ENCODE measurements at places on chromosomes 5 and 9.
A peak's percentile ranks its signal among the peaks of the same experiment; 100 is the strongest.

DNA sequence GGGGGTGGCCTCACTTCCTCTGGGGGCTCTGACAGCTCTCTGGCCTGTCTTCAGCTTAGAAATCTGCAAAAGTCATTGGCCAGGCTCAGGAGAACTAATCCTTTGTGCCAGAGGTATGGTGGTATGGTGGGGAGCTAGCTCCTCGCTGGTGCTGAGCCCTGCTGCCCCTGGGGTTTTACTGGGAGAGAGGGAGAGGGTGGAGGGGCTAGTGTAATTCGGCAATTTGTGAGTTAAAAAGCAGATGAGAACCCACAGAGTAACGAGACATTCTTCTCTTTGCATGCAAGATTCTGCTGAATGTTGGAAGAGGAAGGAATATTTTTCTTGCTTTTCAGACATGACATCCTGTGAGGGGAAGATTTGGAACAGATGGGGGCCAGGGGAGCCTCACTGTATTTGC is 65.5 kb upstream of the SPRY4 start:
- DNase-seq = no peak

GRCh38 chr5:118236108-118236849 is 752.1 kb downstream of the DTWD2 start:
- no peak for DNase-seq

DNA sequence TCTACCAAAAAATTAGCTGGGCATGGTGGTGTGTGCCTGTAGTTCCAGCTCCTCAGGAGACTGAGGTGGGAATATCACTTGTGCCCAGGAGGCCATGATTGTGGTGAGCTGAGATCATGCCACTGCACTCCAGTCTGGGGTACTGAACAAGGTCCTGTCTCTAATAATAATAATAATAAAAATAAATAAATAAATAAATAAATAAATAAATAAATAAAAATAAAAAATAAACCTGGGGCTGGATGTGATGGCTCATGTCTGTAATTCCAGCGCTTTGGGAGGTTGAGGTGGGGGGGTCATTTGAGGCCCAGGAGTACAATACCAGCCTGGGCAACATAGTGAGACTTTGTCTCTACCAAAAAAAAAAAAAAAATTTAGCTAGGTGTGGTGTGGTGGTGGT is 113.7 kb downstream of the ARHGEF28 start:
- DNase-seq = no peak

DNA sequence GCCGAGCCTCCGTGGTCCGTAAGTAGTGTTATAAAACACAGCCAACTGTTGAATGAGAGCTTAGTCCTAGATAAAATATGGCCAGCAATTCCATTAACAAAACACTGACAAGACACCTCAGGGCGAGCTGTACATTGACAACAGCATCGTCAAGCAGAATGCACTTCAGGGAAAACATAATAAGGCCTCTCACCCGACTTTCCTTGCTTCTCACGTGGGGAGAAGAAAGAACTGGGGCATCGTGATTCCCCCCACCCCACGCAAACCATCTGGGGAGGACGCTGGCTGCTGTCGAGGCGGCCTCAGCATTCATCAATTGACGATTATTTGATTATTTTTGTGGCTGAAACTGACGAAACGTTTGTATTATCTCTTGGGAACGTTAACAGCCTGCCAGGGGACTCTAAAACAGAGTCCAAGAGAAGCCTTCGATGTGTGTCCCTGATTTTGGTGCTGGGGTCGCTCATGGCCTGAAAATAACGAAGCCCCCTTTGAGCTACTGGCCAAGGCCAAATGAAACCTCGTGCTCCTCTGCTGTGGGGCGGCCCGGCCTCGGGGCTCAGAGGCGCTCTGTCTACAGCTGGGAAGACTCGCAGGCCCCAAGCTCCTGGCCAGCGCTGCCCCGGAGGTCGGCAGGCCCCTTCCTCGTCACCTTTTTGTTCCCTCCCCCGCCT is 464 bp downstream of the GDF9 start:
- DNase-seq = no peak

DNA sequence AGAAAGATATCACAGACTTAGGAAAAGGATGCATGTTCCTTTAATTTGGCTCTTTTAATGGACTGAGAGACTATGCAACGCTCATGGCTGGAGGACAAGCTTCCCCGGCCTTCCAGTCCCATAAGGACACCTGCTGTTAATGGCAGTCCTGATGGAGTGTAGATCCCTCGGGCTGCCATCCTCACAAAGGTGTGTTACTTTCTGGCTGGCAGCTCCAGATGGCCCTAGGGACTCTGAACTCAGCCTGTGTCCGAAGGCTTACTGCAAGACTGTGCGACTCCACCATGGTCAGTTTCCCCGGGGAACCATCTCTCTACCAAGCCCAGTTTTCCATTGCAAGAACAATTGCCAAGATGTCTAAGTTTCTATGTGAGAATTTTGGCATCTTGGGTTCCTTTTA is 25.5 kb upstream of the KCNIP1 start:
- no peak for DNase-seq

DNA sequence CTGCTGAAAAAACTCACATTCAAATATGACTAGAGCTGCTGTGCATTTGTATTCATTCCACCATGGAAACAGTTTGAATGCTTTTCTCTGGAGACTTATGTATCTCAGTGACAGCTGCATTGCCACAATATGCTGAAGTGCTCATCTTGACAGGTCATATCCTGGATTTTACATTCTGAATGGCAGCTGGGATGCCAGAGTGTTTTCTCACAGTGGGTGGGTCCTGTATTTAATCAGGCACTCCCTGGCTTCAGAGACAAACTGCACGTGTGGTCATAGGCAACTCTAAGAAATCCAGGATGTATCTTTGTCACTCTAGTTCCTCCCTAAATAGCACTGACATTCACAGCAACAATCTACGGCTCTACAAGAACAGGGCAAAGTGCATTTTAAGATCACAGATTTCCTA is 75.6 kb downstream of the ST8SIA4 start:
- DNase-seq = no peak

DNA sequence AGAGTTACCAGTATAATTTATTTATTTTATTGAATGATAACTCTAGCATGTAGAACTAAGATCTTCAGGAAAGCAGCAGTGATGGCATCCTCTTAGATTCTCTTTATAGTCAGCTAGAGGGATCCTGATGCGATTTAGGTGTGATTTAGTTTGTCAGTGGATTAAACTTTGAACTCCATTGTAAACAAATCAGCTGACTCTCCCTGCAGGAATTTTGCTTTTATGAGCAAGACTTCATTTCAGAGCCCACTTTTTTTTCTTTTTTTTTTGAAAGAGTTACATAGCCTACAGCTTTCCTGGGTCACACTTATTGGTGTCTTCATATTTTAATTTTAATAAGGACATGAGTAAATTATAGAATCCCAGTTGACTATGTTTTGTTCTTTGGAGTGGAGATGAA is 93.8 kb upstream of the SEMA6A start:
- DNase-seq = no peak

DNA sequence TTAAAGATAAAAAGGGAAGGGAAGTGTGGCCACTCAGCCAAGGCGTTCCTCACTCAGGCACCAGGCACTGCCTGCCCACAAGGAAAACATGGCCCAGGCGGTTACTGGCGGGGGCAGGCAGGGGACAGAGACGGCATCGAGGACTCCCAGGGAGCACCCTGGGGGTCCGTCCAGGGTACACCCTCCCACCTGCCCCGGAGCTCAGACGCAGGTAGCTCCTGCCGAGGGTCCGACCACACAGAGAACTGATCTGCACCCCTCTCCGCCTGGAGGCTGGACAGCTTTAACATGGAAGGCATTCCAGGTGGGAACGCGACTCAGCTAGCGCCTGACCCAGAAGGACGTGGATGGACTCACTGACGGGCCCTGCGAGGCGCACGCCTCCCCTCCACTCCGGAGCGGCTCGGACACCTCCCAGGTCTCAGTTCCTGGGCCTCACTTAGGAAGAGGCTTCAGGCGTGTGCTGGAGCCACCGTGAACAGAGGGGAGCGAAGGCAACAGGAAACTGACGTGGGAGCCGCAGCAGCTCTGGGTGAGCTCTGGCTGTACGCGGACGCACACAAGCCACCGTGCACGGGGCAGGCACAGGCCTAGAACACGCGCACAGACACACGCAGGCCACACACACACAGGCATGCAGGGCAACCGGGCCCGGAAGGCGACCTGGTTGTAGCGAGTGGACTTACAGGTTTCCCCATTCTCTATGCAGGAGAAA is 47.5 kb downstream of the NKD2 start:
- DNase-seq = no peak

DNA sequence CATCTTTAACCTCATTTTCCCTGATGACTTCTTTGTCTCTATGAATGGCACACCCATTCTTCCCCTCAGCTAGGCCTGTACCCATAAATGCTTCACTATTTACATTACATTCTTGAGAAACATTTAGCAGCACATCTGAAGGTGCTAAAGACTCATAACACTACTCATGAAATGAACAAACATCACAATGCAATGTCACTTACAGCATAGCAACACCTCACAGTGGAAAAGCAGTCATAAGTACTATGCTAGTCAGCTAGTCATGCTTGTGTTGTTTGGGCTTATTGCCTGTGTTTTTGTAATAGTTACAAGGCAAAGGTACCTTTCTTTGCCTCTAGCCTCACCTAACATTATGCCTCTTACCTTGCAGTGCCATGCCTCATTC is 228.9 kb downstream of the KIAA0825 start:
- no peak for DNase-seq

DNA sequence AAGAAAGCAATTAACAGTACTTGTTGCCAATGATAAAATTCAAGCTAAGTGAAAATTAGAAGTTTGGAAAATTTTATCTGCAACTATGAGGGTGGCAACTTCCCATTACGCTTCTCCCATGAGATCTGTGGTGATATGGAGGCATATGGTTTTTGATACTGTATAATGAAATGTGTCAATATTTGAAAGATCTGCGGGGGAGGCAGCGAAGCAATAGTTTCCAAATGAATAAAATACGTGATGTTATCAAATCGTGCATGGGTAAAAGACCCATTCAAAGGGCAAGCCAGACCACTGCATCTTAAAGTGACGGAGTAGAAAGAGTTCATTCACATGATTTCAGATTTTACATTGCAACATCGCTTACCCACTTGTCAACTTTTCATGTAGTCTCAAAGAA is 20.9 kb upstream of the BOD1 start:
- DNase-seq = no peak

- DNase-seq = no peak
Observed at GRCh38 chr5:138936968-138937345, 61.8 kb upstream of the LRRTM2 start.

DNA sequence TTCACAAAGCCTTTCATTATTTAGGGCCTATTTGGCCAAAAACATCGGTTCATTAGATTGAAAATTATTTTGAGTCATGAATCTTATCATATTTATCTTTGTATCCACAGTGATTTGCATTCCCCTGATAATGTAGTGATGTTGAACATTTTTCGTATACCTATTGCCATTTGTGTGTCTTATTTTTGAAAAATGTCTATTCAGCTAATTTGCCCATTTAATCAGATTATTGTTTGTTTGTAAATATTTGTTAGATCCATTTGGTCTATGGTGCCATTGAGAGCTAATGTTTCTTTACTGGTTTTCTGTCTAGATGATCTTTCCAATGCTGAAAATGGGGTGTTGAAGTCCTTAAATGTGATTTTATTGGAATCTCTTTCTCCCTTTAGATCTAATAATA is 439.2 kb upstream of the TYRP1 start:
- no peak for DNase-seq

DNA sequence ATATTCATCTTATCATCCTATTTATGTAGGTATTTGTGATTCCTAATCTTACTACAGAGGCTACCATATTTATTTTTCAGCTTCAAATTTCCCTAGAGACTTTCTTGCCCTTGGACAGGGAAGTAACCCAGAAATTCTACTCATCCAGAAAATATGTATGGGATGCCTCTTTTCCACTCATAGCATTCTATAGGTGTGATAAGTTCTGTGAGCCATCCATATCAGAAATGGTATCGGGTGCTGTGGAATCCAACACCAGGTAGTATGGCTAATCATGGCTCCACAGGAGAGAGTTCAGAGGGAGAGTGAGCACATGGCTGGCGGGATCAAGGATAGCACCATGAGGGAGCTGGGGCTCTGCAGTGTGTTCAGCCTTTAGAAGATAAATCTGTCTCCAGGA is 349.3 kb upstream of the ACTBL2 start:
- DNase-seq = no peak

- no peak for DNase-seq
Observed at GRCh38 chr5:115875447-115875846, 33.7 kb downstream of the AP3S1 start.

- peak; percentile 63 for DNase-seq
Observed at GRCh38 chr9:33161011-33161588, 6.0 kb downstream of the B4GALT1 start.

- DNase-seq = no peak
Observed at GRCh38 chr9:114822708-114823107, 16.9 kb upstream of the TNFSF15 start.

- no peak for DNase-seq
Observed at GRCh38 chr9:134959971-134960310, 42.2 kb upstream of the FCN1 start.

GRCh38 chr5:140548300-140548688 is 832 bp downstream of the EIF4EBP3 start:
- no peak for DNase-seq

GRCh38 chr5:159971931-159972461 is 36.9 kb upstream of the TTC1 start:
- no peak for DNase-seq

- no peak for DNase-seq
Observed at GRCh38 chr5:163185315-163185714, 252.1 kb upstream of the CCNG1 start.

GRCh38 chr5:65955746-65956145 is 29.4 kb downstream of the ERBIN start:
- DNase-seq = no peak

DNA sequence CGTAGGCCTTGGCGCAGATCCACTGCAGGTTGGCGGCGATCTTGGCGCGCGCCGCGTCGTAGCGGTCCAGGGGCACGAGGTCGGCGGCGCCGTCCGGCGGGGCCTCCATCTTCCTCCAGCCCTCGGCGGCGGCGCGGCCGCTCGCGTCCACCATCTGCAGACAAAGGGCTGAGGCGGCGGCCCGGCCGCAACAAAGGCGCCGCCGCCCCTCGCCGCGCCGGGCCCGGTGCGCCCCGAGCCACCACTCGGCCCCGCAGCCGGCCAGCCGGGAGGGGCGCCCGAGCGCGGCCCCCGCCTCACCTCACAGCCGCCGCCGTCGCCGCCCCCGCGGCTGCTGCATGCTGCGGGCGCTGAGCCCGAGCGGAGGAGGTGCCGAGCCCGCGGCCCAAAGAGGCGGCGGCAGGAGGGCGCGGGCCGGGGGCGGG is 328 bp downstream of the CAMSAP1 start:
- no peak for DNase-seq

DNA sequence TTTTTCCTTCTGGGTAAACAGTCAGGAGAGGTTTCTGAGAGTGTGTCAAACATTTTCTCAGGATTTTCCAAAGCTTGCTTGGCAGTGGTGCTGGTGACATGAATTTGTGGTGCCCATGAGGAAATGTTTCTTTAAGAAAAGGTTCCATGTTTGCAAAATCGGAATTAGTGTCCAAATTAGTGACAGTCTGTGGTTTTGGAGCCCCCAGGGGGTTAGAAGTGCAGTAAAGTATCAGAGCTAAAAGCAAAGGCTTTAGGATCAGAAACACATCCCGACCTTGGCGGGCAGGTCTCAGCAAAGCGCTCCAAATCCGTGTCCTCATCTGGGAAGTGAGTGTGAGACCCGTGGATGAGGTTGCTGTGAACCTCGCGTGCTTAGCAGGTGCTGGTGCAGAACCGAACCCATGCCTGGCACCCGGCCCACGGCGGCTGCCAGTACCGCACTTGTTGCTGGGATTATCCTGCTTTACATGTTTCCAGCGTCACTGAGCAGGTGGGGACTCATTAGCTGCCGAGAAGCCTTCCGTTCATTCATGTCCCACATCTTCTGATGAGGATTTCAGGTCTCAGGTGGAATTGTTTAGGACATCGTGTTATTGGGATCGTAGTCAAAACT is 70.8 kb upstream of the COL5A1 start:
- no peak for DNase-seq
